ENCODE measurements at places on chromosomes 3 and 15.
A peak's percentile ranks its signal among the peaks of the same experiment; 100 is the strongest.

- no peak for DNase-seq
Observed at GRCh38 chr3:13851091-13851849, 28.6 kb downstream of the WNT7A start.

DNA sequence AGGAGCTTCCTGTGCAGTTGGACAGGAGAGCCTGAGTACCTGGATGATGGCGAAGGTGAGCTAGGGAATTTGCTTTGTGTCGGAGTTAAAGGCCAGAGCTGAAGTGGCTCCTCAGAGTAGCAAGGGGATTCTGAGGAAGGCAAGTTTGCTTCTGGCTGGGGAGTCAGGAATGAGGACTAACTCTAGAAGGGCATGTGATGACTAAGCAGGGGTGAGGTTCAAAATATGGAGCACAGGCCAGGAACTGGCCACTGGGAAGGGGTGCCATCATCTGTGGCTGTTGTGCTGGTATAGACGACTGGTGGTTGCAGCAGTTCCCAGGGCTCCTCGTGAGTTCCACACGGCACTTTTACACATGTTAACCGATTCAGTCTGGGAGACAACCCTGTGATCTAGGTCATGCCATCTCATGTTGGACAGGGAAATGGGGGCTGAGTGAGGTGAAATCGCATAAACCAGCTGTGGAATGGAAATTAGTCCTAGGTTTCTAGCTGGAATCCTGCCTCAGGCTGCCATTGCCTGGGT is 100.8 kb downstream of the EEFSEC start:
- DNase-seq = no peak

DNA sequence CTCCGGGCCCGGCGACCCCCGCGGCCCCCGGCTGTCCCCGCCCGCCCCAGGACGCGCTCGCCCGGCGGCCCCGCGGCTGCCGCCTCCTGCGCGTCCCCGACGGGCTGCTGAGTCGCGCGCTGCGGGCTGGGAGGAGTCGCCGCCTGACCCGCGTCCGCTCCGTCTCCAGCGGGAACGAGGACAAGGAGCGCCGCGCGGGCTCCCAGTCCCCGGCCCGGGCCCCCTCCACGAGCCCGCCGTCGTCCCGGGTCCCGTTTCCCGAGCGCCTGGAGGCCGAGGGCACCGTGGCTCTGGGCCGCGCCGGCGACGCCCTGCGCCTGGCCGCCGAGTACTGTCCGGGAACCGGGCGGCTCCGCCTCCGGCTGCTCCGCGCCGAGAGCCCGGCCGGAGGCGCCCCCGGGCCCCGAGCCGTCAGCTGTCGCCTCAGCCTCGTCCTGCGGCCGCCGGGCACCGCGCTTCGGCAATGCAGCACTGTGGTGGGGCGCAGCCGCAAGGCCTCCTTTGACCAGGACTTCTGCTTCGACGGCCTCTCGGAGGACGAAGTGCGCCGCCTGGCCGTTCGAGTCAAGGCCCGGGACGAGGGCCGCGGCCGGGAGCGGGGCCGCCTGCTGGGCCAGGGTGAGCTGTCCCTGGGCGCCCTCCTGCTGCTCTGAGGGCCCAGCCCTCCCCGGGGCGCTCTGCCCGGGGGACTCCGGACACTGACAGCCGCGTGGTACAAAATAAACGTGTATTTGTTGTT is 1.5 kb downstream of the C2CD4A start:
- DNase-seq = peak; percentile 69

- DNase-seq = no peak
Observed at GRCh38 chr3:124203292-124203691, 211.4 kb upstream of the ROPN1 start.

- DNase-seq = no peak
Observed at GRCh38 chr15:80779658-80780415, 667 bp downstream of the CEMIP start.

- DNase-seq = no peak
Observed at GRCh38 chr3:144466114-144466513, 494.5 kb downstream of the DIPK2A start.

DNA sequence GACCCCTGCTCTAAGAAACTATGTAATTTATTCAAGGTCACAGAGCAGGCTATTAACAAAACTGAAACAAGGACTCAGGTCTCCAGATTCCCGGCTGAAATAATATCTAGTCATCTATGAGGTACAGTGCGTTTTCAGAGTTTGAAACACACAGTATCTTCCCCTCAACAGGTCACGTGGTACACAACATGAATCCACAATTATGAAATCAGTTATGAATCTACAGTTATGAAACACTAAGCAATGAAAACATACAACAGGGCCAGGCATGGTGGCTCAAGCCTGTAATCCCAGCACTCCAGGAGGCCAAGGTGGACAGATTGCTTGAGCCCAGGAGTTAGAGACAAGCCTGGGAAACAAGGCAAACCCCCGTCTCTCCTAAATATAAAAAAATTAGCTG is 72.7 kb downstream of the FSIP1 start:
- DNase-seq = no peak

- DNase-seq = no peak
Observed at GRCh38 chr3:112579697-112580096, 17.9 kb downstream of the SLC35A5 start.

- no peak for DNase-seq
Observed at GRCh38 chr15:74129586-74130154, 716 bp upstream of the ISLR2 start.

DNA sequence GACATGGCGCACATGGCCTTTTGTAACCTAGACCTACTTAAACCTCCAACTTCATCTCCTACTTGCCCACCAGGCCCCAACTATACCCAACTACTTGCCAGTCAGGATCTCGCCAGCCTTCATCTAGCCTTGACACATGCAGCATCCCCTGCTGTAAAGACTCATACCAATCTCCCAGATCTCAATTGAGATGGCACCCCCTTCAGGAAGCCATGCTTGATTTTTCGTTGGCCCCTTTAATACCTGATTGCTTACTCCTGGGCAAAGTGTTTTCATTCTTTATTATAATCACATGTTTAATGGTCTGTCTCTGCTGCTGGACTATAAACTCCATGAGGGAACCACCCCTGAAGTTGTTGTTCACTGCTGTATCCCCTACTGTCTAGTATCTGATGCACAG is 150.8 kb downstream of the SOX2 start:
- no peak for DNase-seq

GRCh38 chr15:26967719-26968269 is 3.2 kb upstream of the GABRG3 start:
- DNase-seq = no peak

DNA sequence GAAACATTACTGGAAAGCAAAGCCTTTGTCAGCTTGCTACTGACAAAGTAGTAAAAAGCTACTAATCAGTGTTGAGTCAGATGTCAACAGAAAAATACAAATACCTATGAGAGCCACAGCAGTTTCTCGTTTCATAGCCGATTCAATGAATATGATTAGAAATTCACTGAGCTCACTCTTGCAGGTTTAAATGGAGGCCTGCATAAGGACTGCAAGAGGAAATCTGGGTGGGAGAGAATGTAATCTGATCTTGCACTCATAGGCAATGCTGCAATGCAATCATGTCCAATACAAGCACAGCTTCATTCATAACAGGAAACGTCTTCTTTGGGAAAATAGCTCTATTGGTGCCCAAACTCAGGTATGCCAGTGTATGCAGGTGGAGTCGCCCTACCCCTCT is 608.8 kb downstream of the ROBO2 start:
- DNase-seq = no peak

GRCh38 chr3:170356596-170357175 is 829 bp upstream of the SKIL start:
- peak; percentile 90 for DNase-seq

DNA sequence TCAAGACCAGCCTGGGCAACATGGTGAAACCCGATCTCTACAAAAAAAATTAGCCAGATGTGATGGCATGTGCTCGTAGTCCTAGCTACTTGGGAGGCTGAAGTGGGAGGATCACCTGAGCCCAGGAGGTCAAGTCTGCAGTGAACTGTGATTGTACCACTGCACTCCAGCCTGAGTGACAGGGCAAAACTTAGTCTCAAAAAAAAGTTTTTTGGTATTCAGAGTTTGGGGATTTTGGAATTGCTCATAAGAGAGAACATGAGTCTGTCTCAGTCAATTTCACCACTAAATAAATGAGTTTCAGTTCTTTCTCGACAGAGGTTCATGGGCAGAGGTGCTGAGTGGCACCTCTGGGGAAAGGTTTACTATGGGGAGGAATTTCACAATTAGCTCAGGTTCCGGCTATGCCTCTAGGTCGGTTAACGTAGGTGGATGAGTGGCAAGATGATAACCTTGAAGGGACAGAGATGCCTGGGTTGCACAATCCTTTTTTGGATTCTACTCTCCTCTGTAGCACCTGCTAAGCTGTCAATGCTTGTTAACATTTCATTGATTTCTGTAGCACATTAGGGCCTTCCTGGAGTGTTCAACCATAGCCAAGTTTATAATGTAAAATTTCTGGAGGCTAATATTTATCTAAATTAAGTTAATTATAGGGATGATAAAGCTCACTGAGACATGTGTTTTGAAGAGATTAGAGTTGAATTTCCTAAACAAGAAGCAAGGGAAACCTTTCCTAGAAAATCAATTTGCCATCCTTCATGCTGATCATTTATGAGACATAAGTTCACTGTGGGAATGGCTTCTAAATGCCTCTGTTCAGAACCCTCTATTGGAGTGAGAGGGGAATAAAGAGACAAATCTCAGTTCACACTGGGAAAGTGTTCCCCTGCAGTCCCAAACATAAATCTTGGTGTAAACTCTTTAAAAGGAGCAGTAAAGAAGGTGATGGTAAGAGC is 37.4 kb upstream of the DCP1A start:
- DNase-seq = no peak

- DNase-seq = no peak
Observed at GRCh38 chr3:196604548-196604947, 34.9 kb upstream of the NRROS start.

DNA sequence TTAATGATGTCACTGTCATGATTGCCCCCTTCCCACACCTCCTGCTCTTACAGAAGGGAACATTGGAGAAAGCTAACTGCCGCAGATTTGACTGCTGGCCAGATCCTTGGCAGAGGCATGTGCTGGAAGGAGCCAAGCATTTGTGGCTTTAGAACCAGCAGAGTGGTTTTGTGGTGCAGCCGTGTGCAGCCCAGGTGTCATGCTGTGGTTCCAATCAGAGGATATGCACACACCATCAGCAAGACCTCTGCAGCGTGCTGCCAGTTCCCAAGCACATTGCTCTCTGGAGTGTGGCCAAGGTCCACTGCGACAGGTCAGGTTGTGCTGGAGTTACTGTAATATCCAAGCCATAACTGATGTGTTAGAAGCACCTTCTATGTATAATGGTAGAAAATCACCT is 61.6 kb downstream of the OTOL1 start:
- DNase-seq = no peak

DNA sequence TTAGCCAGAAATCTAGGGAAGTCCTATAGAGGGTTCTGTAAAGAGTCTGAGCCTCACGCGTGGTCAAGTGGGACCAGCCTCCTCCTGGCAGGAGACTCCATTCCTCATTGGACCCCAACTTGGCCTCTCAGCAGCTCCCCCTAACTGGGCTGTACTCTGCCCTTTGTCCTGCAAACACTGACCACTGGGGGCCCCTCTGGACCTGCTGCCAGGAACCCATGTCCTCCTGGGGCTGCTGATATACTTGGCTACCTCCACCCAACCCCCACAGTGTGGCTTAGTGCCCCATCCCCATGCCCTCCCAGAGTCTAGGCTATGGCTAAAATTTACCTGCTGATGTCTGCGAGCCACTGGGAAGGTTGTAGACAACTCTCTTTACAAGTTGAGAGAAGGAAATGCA is 62.7 kb downstream of the UBP1 start:
- DNase-seq = no peak

- DNase-seq = no peak
Observed at GRCh38 chr15:52714968-52715367, 35.8 kb upstream of the ATOSA start.

GRCh38 chr15:70098461-70099166 is 897 bp upstream of the TLE3 start:
- peak; percentile 87 for DNase-seq

GRCh38 chr3:181326637-181327223 is 337.2 kb upstream of the DNAJC19 start:
- DNase-seq = no peak

- no peak for DNase-seq
Observed at GRCh38 chr3:150965436-150965835, 7.1 kb downstream of the CLRN1 start.

GRCh38 chr3:185508335-185508991 is 9.6 kb upstream of the TMEM41A start:
- no peak for DNase-seq

GRCh38 chr3:36695769-36696137 is 68.6 kb downstream of the DCLK3 start:
- DNase-seq = no peak

All from suprapubic skin (tissue), 4 donors.